Stimulated activated CD8-positive, alpha-beta memory T cell treated with anti-CD3 and anti-CD28 coated beads, Interleukin-2, amount 100 ng/mL, for 1 hour (primary cell): ENCODE measurements at places on chromosomes 6 and 20.

- DNase-seq, result no peak
These were observed 32.8 kb downstream of the GSS start for GRCh38 chr20:34922654-34923381.

DNA sequence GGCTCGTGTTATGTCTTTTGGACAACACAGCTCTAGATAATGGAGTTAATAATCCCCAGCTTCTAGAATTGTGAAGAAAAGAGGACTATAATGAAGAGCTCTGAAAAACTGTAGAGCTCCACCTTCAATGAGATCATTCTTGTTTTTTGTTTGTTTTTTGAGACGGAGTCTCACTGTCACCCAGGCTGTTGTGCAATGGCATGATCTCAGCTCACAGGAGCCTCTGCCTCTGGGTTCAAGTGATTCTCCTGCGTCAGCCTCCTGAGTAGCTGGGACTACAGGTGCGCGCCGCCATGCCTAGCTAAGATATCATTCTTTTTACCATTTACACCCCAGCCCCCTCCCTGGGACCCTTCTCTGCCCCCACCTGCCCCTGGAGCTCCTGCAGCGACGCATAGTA lies 36.6 kb downstream of the ERGIC3 start:
- DNase-seq, result no peak

DNA sequence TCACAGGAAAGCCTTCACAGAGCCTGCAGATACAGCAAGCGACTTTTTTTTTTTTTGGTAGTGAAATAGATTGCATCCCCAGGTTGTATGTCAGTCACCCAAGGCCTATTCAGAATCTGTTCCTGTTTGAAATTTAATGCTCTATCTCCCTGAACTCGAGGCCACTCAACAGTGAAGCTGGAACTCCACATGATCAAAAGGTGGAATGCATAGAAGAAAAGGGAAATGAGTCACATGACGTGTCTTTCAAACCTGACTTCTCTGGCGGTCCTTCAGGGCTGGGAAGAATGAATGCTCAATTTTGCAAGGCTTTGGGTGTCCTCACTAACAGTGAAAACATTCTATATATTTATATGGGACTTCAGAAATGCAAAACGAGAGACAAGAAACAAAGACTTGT lies 88.4 kb upstream of the B3GAT2 start:
- no peak for DNase-seq

GRCh38 chr6:35310265-35310831 lies 12.7 kb downstream of the DEF6 start:
- no peak for DNase-seq

- DNase-seq, result no peak
These were observed 54.9 kb upstream of the PDE10A start for GRCh38 chr6:165717732-165718465.

DNA sequence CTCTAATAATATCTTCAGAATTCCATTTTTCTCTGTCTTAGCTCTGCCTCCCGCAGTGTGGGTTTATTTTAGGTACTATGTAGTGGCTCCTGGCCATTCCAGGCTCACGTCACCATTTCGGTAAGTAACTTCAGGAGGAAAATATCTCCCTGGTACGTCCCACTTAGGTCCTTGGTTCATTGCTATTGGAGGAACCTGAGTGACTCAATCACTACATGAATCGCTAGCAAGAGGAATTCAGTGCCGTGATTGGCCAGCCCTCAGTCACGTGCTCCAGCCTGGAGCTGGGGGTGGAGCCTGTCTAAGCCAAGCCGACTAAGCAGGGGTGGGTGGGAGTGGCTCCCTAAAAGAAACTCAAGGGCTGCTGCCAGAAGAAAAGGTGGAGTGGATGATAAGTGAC lies 67.3 kb upstream of the E2F3 start:
- DNase-seq, result no peak

- no peak for DNase-seq
These were observed 172.0 kb downstream of the SCP2D1 start for GRCh38 chr20:18985551-18985950.

DNA sequence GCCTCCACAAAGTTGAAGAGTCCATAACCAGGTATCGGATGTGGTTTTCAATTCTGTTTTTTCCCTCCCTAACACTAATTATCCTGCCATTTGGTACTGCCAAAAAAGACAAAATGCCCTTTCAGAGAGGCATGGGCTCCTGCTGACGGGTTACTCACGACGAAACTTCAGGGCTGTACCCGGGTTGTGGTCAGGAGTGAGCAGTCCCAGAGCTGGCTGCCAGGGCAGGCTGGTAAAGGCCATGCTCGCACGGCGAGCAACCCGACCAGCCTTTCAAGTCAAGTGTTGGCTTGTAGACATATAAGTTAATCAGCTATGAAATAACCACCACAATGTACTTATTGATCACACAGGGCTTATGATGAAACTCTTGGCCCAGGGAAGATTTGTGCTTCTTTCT lies 152.5 kb downstream of the FOXC1 start:
- DNase-seq, result no peak

- DNase-seq, result no peak
These were observed 7.8 kb downstream of the RBM38 start for GRCh38 chr20:57398901-57399535.

GRCh38 chr6:163348789-163349680 lies 65.5 kb upstream of the QKI start:
- DNase-seq, result no peak

DNA sequence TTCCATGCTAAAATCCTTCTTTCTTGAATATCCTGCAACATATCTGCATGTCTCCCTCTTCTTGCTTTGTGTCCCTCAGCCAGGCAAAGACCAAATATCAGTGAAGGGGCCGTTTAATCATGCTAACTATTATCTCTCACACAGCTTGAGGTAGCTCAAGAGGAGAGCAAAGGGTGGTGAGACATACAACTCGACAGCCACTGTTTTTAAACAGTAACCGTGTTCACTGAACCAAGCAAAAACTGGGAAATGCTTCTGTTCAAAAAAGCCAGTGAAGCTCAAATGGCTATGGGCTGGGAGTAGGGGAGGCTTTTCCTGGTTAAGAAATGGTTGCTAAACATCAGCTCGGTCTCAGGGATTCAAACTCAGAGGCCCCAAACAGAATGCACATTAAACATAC lies 83.4 kb downstream of the MAP7 start:
- no peak for DNase-seq

- DNase-seq, result no peak
These were observed 38.4 kb downstream of the TMEM242 start for GRCh38 chr6:157284738-157285421.

- DNase-seq, result no peak
These were observed 20.6 kb downstream of the SUN5 start for GRCh38 chr20:32983459-32984112.

DNA sequence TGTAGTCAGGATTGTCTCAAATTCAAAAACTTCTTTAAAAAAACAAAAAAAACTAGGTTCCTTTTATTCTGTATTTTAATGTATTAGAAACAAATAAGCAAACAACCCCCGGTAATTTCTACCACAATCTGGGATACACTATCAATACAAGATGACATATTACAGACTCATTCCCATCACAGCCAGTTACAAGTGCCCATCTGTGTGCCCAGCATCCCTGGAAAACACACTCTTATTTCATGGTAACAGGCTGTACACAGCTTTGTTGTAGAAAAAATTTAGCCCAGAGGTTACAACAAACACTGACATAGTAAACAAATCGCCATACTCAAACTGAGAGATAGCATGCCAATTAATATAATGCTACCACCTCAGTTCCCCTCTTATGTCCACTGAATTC lies 16.3 kb downstream of the HBS1L start:
- DNase-seq, result no peak

- no peak for DNase-seq
These were observed 161.4 kb upstream of the AHI1 start for GRCh38 chr6:135658916-135659315.

GRCh38 chr6:158143700-158144099 lies 24.4 kb downstream of the SERAC1 start:
- DNase-seq, result no peak

DNA sequence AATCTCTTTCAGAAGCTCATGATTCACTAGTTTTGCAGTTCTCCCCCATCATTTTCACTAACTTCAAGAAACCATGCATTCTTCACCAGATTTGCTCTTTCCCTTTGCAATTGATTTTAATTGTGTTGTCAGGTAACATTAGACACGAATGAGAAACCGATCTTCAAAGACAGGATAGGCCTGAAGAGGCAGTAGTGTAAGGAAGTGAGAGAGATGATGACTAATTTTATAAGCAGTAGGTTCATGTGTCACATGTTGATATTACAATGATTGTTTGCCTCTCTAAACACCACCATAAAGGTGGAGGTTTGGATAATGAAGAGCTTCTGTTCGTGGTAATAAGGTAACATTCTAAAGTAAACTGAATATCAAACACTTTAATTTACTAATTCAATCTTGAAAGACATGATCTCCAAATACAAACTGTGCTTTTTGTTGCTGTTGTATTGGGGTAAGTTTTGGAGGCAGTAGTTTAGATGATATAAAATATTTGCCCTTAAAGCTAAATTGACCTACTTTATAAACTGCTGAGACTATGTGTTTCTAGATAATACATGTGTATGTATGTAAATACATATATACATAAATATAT lies 207.2 kb downstream of the PHACTR1 start:
- no peak for DNase-seq

DNA sequence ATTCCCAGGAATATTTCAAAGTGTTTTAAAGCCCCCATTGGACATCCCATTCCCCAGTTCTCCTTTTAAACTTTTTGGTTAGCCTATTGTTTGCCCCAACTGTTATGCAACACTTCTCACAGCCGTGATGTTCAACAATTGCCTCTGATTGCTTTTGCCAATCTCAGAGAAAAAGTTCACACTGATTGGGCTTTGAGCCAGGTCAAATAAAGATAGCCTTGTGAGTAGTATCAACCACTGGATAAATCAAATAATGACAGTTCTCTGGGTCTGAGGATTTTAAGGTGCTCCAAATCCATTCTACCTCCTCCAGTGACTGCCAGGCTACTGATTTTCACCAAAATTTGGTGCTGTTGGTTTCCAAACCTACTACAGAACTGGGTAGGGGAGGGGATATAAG lies 19.1 kb upstream of the NOP56 start:
- DNase-seq, result no peak

GRCh38 chr6:8276148-8276547 lies 159.2 kb downstream of the SLC35B3 start:
- DNase-seq, result no peak

DNA sequence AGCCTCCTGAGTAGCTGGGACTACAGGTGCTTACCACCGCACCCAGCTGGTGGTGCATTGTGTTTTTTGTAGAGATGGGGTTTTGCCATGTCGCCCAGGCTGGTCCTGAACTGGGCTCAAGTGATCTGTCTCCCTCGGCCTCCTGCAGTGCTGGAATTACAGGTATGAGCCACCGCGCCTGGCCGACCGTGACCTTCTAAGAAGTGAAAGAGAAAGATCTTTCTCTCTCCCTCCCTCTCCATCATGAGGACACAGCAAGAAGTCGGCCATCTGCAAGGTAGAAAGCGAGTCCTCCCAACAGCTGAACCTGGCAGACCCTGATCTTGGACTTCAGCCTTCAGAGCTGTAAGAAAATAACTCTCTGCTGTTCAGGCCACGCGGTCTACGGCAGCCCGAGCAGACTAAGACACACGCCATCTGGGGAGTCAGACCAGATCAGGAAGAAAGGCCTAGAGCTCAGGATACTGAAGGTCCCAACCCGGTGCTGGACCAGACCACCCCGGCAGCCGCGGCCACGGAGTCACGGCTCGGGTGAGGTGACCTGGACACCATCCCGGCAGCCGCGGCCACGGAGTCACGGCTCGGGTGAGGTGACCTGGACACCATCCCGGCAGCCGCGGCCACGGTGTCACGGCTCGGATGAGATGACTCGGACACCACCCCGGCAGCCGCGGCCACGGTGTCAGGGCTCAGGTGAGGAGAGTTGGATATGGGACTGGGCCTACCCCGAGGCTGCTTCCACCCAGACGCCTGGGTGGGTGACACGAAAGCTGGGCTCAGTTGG lies 9.6 kb downstream of the GMEB2 start:
- DNase-seq, result no peak

DNA sequence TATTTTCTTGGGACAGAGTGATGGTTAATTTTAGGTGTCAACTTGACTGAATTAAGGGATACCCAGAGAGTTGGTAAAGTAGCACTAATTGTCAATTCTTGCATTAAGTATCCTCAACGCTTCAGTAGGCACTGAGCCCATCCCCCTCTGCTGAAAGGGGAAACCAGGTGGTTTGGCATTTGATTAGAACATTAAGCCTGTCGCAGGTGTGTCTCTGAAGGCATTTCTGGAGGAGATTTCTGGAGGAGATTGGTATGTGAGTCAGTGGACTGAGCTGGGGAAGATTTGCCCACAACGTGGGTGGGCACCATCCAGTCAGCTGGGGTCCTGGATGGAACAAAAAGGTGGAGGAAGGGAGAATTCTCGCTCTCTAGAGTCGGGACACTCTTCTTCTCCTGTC lies 119.8 kb downstream of the RFX6 start:
- no peak for DNase-seq

DNA sequence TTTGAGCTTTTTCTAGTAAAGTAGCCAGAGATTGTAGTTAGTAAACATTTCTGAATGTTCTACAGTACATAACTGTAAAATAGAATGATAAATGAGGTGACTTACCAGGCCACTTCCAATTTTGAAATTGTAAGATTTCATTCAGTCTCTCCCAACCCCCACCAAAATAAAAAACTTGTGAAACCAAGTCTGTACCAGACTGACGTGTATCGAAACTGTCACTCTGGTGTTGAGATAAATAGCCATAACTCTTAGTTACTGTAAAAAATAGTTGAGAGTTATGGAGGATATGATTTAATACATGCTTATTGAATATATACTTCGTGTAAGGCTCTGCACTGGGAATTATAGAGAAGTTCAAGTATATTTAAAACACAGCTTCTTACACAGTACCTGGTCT lies 455.7 kb downstream of the PLCB1 start:
- DNase-seq, result no peak

DNA sequence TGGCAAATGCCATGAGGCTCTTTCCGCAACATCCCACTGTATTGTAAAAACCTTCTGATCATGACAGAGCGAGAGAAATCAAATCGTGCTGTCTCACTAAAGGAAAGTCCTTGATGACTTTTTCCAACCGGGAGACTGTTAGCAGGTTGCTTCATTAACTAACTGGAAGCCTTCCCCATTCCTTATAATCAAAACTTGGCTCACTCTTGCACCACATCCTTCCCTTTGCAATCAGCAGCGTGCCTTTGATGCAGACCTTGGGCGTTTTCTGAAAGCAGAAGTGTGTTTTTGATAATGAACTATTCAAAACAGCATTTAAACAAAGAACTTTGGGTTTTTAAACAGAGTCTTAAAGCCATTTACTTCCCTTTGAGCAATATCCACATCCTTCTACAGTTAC lies 96.2 kb upstream of the CNR1 start:
- no peak for DNase-seq

DNA sequence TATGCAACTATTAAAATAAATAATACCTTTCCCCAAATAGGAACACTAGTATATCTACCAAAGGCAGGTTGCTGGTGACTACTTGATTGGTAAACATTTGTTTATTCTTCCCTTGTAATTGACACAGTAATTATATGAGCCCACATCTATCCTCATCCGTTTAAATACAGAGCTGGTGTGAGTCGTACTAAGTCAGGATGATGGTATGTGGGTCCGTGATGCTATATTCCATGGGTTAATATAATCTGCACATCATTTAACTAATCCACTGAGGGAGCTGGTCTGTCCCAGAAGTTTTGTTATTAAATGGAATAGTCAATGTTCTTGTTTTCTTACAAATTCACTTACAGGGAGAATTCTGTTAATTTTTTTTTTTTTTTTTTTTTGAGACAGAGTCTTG lies 164.0 kb upstream of the AGPAT4 start:
- DNase-seq, result no peak

GRCh38 chr6:7239590-7239948 lies 73.4 kb downstream of the SSR1 start:
- DNase-seq, result no peak

- DNase-seq, result no peak
These were observed 11.3 kb downstream of the CYP24A1 start for GRCh38 chr20:54162378-54163009.

- peak; percentile 15 for DNase-seq
These were observed 140.1 kb downstream of the QKI start for GRCh38 chr6:163554663-163555062.
